ENCODE measurements at places on chromosomes 6 and 20.

DNA sequence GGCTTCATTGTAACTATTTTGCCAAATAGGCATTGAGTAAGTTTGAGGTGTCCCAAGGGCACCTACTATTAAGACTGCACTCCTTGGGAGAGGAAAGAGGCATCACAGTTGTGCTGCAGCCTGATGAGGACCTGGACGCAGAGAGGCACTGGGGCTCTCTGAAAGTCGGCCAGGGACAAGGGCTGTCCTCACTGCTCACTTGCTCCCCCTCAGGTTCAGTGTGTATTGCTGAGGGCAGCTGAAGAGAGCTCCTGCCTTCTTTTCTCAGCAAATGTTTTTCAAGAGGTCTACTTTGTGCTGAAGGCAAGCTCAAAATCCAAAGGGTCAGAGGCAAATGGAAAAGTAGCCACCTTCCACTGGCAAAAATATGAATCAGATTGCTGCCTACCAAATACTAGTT is 331.8 kb downstream of the RIMS1 start:
- no peak for DNase-seq

DNA sequence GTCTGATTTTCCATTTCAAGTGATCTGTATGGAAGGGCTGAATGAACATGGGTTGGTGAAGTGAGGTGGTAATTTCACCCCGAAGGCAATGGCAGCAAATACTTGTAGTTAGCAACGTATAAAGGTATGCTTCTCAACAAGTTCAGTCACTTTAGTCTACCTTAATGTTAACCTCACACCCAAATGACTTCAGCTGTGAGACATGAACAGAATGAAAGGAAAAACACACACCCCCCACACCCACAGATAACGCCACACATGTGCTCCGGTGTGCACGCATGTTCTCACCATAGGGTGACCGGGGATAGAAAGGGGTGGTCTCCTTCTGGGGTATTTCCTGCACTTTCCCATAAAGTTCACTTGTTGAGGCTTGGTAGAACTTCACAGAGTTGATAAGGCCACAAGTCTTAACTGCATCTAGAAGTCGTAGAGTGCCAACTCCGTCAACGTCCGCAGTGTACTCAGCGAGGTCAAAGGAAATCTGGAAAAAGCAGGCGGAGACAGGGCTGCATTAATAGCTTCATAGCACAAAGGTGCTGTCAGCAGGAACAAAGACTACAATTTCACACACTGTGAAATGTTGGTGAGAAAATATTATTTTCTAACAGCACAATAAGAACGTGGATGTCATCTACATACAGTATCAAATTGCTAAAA is 284.8 kb downstream of the GMDS start:
- DNase-seq = no peak

DNA sequence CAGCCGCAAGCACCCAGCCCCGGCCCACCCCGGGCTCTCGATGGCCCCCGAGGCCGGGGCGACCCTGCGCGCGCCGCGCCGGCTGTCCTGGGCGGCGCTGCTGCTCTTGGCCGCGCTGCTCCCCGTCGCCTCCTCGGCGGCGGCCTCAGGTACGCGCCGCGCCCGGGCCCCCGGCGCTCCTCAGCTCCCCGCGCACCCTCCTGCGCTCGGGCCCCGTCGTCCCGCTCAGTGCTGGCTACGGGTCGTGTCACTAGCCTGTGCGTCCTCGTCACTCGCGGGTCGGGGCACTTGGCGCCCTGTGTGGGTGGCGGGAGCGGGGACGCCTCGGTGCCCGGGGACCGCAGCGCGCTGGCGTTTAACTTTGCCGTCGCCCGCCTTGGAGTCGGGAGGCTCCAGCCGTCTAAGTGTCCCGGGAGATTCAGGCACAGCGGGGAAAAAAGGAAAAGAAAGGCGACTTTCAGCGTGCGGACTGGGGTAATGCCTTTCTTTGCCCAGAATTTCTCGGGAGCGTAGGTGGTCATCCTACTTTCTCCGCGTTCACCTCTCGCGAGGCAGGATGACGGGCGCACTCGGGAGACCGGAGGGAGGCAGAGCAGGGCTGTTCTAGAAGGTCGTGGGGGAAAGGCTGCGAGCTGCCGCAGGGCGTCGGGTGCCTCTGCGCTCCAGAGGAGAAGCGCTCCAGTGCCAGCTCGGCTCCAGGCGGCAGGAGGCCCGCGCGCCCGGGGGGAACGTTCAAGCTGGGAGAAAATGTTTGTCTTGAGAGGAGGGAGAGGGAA is 545 bp downstream of the FNDC1 start:
- peak; percentile 4 for DNase-seq

DNA sequence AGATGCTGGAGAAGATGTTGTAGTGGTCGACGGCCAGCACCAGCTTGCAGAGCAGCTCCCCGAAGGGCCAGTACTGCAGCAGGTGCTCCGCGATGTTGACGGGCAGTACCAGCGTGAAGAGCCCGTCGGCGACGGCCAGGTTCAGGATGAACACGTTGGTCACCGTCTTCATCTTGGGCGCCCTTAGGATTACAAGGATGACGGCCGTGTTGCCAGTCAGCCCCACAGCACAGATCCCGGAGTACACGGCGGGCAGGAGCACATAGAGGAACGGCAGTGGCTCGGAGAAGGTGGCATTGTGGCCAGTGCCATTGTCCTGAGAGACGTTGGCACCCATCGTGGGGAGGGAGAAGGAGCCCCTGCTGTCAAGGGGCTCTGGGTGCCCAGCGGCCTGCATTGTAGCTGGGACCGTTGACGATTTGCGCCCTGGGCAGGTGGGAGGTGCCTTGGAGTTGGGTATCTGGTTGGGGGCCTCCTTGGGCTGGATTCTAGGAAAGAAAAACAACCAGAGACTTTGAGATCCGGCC is 867 bp downstream of the NPBWR2 start:
- DNase-seq = no peak

- no peak for DNase-seq
These were observed 1.7 kb upstream of the PDE10A start for GRCh38 chr6:165664559-165665383.

DNA sequence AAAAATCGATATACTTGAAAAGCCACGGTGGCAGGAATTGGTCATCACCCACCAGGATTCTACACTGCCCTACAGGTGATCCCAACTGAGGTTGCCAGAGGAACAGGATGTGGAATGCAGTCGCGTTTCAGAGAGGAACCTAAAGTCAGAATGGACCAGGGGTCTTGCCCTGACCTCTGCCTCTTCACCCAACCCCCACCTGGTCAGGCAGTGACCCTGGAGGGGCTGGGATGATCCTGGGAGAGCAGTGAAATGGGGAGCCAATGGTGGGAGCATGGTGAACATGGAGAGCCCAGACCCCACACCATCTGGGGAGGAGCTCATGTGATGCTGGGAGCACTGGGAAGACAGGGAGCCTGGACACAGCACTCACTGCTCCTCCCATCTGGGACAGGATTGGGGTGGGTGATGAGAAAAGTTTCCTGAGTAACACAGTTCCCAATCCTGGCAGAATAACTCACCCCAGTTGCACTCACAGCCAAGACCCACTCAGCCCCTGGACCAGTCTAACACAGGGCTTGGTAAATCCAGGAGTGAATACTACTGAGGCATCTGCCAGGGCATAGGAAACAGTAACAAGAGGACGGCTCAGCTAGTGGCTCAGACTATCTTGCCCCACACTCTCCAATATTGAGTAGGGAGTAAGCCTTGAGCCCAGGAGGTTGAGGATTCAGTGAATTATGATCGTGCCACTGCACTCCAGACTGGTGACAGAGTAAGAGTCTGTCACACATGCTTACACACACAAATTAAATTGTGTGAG is 1.7 kb upstream of the ULBP2 start:
- no peak for DNase-seq

- DNase-seq = no peak
These were observed 30.5 kb downstream of the NPEPL1 start for GRCh38 chr20:58722877-58723627.

DNA sequence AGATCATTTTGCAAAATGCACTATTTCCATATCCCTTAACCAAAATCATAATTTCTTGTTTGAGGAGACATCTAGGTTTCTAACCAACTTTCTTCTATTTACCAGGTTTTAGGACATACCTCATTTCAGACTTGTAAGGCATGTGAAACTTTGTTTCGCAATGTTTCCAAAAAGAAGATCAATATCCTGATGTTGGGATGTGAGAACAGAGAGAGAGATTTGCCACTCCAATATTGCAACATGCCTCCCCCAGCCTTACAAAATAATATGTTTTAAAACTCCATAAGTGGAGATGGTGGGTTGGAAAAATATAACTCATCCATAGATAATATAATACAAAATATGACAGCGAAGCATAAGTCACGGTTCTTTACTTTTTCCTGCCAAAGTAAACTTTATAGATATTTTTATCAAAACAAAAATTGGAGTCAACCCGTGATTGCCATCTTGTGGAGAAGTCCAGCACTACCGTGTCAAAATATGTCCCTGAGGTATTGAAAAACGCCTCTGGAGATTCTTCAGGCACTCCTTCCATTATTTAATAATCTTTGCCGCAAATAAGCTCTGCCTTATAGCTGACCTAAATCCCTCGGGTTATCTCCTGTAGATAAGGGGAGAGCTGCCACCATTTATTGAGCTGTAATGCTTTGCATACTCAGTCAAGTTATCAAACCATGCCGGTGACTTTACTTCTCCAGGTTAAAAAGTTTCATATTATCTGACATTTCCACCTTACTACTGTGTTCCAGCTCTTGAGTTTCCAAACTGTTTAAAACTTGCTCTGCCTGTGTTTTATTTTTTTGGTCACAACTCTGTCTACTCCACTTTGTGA is 534.2 kb downstream of the HACE1 start:
- no peak for DNase-seq

DNA sequence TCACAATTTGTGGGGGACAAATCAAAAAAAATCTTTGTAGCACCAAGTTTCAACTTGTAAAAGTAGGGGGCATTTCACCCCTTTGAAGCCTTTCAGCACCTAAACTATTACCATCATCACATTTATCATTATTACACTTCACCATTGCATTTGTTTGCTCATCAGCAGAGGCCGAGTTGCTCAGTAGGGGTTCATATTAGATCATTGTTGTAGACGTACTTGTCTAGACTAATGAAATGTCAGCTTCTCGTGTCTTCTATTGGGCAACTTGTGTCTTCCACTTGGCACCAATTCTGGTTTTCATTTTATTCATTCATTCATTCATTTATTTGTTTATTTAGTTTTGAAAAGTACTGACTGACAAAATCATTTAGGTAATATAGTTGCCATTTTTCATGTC is 338.3 kb upstream of the KCNQ5 start:
- no peak for DNase-seq

- DNase-seq = no peak
These were observed 52.9 kb downstream of the NEDD9 start for GRCh38 chr6:11179419-11180202.

DNA sequence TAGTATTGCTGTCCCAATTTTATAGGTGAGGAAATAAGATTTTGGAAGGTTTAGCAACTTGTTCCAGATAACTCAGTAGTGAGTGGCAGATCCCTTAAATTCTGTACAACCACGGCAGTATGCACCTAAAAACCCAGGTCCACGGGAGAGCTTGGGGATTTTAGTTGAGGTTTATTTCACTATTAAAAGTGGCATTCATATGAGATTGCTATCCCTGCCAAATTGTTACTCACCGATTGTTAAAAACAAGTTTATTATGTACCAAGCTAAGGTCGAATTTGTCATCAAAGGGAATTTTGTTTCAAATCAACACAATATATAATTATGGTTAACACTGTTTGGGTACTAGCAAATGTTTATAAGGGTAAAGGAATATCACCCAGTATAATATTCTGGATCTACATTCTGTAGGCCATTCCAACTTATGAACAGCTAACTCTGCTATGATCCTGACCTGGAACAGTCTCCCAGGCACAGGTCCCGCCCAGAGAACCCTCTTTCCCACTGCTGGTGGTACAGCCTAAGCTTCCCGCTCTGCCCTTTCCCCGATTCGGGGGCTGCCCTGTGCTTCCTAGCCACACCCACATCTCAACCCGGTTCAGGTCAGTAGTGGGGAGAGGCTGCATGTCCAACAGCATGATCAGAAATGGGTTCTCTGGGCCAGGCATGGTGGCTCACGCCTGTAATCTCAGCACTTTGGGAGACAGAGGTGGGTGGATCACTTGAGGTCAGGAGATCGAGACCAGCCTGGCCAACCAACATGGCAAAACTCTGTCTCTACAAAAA is 24.9 kb downstream of the GPLD1 start:
- DNase-seq = no peak

DNA sequence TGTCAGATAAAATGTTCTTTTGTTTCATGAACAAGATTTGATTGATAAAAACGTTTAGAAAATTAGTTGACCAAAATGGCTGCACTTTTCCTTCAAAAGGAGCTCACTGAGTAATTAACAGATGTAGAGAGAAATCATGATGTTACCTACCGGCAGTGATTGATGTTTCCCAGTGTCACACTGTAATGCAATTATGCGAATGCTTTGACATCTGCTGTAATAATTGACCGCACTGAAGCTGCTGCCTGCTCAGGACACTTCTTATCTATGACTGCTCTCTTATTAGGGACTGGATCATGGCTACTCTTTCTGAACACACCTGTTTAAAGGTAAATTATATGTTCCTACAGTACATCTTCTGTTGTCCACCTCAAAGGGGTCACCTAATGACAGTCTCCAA is 94.6 kb downstream of the GPR63 start:
- no peak for DNase-seq

DNA sequence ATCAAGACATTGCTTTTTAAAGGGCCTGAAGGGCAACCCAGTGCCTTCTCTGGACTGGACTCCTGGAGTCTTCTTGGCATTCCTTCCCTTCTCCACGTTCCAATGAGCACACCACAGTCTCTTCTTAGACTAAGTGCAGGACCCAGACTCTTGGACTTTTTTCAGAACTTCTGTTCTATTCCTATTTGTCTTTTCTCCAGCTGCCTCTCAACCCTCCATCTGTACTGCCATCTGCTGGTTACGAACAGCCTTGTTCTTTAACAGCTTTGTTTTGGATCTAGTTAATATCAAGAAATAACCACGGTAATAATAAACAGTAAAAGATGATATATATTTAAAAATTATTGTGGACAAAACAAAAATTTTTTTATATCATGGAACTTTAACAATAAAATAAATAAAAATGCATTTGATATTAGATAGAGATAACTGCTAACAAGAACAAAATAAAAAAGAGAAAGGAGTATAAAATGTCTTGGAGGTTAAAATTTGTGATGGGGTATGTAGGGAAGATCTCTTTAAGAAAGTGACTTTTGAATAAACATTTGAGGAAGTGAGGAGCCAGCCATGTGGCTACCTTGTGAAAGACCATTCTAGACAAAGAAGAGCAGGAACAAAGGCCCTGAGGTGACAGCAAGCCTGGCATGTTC is 105.1 kb upstream of the HCRTR2 start:
- no peak for DNase-seq

DNA sequence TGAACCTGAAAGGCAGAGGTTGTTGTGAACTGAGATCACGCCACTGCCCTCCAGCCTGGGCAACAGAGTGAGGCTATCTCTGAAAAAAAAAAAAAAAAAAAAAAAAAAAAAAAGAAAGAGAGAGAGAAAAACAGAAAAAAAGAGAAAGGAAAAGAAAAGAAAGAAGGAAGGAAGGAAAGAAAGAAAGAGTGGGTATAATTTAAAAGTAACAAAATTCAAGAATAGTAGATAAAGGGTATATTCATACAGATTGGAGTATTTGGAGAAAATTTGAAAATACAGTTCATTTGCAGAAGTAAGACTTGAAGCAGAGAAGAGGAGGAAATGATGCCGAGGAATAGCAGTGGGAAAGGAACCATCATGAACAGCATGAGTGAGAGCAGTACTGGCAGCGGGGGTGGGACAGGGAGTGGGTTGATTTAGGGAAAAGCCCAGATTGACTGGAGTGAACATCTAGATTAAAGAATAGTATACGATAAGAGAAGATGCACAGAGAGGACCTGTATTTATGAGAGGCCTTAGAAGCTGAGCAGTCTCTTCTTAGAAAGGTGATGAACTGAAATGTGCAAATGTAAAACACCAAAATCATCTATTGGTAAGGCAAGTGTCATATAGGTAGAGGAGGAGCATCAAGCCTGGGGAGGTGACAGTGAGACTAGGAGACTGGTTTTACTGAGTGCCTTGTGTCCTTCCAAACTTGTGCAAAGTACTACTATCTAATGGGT is 17.8 kb upstream of the HLA-DRB1 start:
- DNase-seq = no peak
